ENCODE measurements at places on chromosomes 3 and 15.
A peak's percentile ranks its signal among the peaks of the same experiment; 100 is the strongest.

DNA sequence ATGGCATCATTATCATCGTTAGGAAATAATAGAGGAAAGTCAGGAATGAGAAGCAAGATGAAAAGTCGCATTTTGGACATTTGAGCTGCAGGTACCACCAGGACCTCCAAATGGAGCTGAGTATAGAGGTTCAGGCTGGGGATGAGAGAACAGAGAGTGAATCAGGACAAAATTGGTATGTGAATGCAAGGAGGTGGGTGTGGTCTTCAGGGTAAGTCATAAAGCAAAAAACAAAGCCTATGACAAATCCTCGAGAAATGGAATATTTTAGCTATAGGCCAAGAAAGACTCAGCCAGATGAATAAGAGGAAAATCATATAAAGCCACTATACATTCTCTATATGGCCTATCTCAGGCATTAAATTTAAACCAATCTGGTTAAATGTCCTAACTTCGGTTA is 841.3 kb downstream of the ROBO1 start:
- no peak for DNase-seq

- no peak for DNase-seq
Measured at GRCh38 chr15:84034578-84035398, 200.8 kb upstream of the GOLGA6L4 start.

- no peak for DNase-seq
Measured at GRCh38 chr15:23436421-23436820, 10.6 kb downstream of the GOLGA6L2 start.

GRCh38 chr15:69729167-69729748 is 276.6 kb downstream of the RPLP1 start:
- no peak for DNase-seq

GRCh38 chr15:77494964-77495363 is 74.3 kb downstream of the HMG20A start:
- no peak for DNase-seq

- no peak for DNase-seq
Measured at GRCh38 chr15:88681610-88682221, 42.9 kb downstream of the ISG20 start.

DNA sequence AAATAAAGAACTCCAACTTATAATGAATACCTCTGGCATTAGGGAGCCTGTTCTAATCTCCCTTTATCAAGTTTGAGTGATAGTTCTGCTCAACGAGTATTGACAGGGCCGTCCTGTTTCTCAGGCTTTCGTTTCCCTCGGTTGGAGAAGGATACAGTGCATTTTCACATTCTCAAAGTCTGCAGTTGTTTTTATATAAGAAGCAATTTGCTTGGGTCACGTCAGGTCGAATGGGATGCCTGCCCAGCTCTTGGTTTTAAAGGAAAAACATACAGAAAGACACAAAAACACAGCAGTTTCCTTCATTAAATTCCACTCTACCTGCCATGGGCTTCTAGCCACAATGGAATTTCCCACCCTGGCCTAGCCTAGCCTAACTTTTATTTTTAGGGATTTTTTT is 366.3 kb downstream of the TIGIT start:
- DNase-seq, result peak; percentile 1

DNA sequence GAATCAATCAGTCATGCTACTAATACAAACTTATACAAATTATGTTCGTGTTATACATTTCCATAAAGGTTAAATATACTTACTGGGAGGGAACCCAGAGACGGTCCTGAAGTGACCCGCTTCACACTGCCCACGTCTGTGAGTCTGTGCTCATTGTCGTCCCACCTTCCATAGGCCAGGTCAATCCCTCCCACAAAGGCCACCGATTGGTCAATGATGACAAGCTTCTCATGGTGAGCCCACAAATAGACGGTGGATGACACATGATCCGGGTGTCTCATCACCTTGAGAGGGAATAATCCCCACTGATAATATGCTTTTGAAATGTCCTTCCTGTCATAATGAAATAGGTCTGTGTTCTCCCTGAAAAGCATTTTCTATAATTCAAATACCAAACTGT is 121.7 kb downstream of the PLD1 start:
- no peak for DNase-seq

DNA sequence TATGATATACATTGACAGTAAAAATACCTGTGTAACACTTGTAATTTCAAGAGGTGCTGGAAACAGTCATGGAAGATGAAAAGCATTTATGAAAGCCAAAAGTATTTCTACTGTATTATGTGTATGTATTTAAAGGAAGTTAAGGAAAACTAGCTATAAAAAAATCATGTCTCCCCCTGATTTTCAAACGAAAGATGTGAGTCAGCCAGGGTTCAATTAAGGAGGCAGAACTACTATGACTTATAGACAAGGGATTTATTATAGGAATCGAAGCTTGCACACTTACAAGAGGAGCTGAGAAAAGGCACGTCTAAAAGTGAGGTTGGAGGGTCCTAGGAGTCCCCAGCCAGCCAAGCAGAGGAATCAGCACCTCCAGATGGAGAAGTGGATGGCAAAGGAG is 119.4 kb downstream of the SUCLG2 start:
- DNase-seq, result no peak

GRCh38 chr15:51131596-51132290 is 37.0 kb upstream of the TNFAIP8L3 start:
- no peak for DNase-seq

DNA sequence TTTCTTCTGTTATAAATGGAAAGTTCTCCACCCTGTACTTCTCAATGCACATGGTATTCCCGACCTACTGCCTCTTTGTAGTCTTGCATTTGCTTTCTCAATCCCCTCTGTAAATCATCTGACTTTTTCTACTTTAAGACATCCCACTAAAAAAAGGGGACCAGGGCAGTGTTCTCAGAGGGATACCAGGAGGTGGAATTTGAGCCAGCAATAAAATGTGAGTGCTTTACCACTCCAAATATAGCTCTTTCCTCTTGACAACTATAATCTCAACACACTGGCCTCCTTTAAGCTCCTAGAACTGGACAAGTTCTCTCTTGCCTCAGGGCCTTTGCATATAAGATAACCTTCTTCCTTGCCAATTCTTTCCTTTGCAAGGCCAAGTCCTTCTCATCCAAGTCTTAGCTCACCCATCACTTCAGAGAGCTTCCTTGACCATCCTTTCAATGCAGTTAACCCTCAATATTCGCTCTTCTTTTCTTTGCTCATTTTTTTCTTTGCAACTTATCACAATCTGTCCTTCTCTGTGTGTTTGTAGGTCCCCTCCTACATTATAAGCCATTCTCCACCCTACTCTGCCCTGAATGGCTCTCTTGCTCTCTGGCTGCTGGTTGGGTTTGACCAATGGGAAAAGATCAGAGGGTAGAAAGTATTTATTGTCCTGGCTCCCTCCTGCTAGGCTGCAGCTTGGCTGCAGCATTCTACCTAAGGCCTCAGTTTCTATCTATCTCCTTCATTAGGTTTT is 93.4 kb downstream of the PRICKLE2 start:
- DNase-seq, result no peak

- DNase-seq, result no peak
Measured at GRCh38 chr3:117253636-117254035, 544.1 kb downstream of the TUSC7 start.

DNA sequence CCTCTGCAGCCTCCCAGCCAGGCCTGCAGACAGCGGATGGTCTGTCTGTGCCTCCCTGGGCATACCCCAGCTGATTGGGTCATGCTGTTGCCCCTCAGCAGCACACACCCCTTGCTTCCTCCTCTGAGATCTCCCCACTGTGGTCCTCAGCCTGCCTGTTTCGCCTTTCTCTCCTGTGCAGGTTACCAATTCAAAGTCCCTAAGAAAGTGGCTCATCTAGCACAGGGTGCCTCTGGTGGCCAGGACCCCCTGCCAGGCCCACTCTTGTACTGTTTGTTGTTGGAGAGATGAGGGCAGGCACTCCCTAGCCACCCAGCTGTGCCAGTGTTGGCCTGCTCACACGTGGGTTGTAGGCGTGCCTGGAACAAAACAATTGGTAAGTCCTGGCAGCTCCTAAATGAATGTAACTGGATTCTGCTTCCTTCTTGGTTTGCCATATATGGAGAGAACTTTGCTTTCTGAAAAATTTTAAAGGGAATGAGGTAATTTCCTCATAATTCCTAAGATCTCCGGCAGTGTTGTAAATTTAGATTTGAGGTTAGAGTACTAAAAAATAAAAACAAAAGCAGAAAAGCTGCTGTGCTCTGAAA is 213.2 kb upstream of the IL12A start:
- no peak for DNase-seq

GRCh38 chr3:122902326-122902725 is 107.5 kb downstream of the SLC49A4 start:
- DNase-seq, result no peak
